ENCODE measurements at places on chromosomes 1 and 21.

DNA sequence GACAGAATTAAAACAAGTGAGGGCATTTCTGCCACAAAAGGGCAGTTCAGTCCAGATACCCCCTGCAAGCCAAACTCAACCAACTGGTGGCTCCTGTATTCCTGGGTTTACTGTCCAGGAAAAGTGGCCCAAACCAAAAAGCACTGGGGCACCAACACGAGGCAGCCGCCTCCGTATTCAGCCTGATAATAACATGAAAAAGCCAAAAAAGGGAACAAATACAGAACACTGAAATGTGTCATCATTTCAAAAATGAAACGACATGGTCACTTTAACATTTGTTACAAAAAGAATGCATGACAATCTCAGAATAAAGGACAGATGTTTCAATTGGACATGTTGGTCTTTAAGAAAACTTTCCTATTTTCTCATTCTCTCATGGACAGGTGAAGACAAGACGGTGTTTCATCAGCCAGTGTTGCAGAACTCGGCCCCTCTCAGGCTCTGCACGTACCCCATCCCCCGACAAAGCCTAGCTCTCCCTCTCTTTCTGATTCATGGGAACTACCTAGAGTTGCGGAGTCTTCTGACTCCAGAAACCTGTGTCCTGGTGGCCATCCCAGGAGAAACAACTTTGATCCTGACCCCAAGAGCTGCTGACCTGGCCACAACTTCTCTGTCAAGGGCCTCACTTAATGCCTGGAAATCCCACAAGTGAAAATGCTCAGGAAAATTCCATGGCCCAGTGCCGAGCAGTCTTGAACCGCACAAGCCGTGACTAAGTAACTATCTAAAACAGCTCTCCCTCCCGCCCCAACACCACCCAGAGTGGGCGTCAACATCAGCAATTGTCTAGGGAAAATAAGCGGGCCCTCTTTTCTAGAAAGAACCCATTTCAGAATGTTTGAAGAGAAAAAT lies 27.1 kb downstream of the ZBTB17 start:
- no peak for DNase-seq

GRCh38 chr1:117284399-117285215 lies 73.9 kb upstream of the VTCN1 start:
- DNase-seq, result no peak

DNA sequence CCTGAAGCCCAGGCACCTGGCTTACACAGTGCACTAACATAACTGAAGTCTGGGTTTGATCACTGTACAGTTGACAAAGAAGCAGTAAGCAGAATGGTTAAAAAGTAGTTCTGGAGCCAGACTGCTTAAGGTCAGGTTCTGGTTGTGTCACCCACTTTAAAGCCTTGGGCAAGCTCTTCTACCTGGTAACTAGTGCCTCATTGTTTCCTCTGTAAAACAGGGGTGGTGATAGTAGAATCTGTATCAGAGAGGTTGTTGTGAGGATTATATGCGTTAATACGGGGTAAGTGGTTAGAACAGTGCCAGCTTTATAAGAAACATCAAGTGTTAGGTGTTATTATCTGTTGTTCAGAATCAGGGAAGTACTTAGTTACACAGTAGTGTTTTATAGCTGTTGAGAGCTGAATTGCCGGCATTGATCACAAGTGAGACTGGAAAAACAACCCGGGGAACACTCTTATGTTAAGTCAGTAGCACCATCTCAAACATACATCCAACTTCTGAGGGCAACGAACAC lies 3.7 kb downstream of the BACH1 start:
- no peak for DNase-seq

- no peak for DNase-seq
Observed at GRCh38 chr1:25467193-25467592, 36.5 kb downstream of the MACO1 start.
